ENCODE measurements at places on chromosomes 2 and 18.

DNA sequence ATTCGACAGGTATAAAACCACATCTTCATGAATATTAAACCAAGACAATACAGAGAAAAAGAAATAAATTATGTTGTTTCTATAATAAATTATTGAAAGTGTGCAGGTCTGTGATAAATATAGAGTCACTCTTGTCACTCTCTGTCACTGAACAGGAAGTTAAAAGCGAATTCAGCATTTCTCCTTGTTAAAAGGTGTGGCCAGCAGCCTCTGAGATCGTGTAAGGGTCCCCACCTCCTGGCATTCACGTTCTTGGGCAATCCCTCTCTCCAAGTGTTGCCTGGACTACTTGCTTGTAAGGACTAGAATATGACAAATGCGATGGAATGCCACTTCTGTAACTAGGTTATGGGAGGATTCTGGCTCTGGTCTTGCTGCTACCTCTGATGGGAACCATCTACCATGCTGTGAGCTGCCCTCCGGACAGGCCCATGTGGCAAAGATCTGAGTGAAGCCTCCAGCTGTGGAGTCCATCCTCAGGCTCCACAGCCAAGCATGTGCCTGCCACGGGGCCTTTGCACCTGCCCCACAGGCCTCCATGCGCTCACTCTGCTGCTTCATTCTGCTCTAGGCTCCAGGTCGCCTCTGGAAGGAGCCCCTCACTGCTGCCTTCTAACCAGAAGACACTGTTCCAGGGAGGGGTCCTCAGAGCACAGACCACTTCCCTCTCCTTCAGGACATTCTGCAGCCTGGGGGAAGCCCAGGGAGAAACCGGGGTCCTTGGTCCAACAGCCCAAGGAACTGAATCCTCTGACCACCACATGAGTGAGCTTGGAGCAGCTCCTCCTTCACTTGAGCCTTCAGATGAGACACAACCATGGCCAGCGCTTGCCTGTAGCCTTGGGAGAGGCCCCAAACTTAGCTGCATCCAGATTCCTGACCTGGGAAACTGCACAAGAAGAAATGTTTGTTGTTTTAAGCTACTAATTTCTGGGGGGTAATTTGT is 202.9 kb upstream of the HDAC4 start:
- no peak for DNase-seq

DNA sequence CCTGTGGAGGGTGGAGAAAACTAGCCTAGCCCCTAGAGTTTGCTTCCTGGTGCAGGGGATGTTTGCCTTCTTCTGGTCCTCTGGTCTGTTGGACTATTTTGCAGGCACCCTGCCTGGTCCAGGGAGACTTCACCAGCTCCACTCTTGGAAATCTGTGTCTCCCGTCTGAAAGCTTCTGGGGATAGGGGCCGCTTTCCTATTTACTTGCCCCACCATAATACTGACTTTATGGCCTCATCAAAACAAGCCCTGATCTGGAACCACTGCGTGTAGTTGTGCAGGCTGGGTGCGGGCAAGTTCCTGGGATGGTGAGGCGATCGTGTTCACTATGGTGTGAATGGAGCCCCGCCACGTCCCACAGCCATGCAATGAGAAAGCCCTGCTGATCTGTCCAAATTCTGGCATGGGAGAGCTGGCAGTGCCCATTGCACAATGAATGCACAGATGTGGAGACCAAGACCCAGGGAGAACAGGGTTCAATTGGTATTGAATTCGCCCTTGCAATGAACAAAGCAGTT is 74.3 kb downstream of the DDX1 start:
- DNase-seq = no peak

- DNase-seq = no peak
Measured at GRCh38 chr18:36547544-36547943, 250.0 kb downstream of the FHOD3 start.

GRCh38 chr2:85957256-85957655 is 68.5 kb upstream of the ST3GAL5 start:
- no peak for DNase-seq

DNA sequence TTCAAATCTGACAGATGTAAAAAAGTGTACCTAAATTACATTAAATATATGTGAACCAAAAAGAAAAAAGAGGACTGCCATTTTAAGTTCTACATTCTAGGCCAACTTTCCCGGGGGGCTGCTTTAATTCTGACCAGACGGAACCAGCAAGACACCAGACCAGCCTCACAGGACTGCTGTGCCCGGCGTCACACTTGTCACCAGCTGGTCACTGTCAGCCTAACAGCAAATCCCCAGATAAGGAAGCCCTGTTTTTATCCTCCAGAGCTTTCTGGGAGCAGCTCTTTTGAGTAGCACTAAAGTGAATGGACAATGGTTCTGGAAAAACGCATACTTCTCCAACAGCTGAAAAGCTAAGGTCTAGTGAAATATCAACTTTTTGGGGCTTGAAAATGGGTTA is 35.6 kb downstream of the CYB5A start:
- no peak for DNase-seq

GRCh38 chr2:127652786-127653357 is 6.9 kb downstream of the GPR17 start:
- no peak for DNase-seq

GRCh38 chr2:168234407-168235085 is 12.8 kb downstream of the STK39 start:
- DNase-seq = no peak

- peak; percentile 11 for DNase-seq
Measured at GRCh38 chr2:203453858-203454451, 81.1 kb downstream of the RAPH1 start.

GRCh38 chr2:119691189-119691588 is 12.2 kb downstream of the TMEM177 start:
- DNase-seq = no peak

DNA sequence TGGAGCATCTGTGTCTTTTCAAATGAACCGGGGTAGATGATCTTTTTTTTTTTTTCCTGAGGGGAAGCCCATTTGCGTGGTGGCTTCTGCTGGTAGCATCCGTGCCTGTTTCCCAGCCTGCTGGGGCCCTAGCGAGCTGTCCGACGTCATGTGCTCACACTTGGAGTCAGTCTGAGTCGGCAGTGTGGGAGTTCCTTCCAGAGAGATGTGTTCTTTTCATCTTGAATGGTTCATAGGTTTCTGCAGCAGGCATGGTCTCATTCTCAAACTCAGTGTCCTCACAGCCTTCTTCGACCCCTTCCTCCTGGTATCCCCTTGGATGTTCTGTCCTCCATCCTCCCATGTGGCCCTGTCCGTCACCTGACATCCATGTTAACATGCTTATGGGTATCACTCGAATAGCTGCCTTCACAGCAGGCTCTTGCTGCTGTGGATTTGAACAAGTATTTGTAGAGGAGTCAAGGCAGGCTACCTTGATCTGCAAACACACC is 51.0 kb downstream of the LDLRAD4 start:
- no peak for DNase-seq

GRCh38 chr18:23861326-23861725 is 153.2 kb upstream of the TTC39C start:
- no peak for DNase-seq

DNA sequence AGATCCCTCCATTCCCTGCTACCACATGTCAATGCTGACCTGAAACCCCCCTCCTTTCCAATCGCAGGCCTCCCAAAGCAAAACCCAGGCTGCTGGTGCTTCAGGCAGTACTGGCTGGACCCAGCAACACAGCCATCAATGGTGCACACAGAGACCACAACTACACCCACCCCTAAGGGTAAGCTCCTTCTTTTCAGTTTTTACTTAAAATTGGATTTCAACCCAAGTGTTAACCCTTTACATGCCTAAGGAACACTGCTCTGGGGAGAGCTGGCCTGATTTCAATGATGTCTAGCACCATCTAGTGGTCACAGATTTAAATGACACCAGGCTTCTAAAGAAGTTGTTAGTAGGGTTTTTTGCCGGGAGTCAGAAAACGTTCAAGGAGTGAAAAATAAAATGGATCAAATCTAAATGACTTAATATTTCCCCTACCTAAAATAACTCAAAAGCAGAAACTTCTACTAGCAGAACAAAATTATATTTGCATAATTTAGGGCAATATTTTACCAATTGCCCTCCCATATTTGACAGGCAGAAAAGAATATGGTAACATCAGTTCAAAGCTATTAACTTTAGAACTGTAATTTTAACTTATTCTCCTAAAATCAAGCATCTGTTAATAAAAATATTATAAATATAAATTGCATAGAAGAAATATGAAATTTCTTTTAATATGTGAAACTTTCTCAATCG is 24.6 kb downstream of the FECH start:
- DNase-seq = no peak

- no peak for DNase-seq
Measured at GRCh38 chr2:112897624-112897978, 13.4 kb upstream of the IL37 start.

- DNase-seq = no peak
Measured at GRCh38 chr2:9380702-9381628, 42.4 kb downstream of the ITGB1BP1 start.

GRCh38 chr18:49111191-49111988 is 160.6 kb upstream of the SMAD7 start:
- no peak for DNase-seq

- DNase-seq = no peak
Measured at GRCh38 chr2:143029141-143029540, 100.1 kb upstream of the ARHGAP15 start.

DNA sequence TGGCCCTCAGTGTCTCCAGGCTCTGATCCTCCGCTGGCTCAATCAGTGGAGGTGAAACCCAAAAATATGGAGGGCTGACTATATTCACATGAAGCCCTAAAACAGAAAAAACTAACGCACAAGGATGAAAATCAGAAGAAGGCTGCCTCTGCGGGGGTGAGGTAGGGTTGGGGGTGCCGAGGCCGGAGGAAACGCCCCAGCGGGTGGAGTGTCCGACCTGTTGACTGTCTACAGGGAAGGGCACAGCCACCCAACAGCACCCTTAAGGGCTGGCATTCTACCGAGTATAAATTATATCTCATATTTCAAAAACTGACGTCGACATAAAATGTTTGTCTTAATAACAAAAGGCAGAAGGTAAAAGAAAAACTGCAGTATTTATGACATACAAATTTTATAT is 223.5 kb downstream of the HDAC4 start:
- no peak for DNase-seq

DNA sequence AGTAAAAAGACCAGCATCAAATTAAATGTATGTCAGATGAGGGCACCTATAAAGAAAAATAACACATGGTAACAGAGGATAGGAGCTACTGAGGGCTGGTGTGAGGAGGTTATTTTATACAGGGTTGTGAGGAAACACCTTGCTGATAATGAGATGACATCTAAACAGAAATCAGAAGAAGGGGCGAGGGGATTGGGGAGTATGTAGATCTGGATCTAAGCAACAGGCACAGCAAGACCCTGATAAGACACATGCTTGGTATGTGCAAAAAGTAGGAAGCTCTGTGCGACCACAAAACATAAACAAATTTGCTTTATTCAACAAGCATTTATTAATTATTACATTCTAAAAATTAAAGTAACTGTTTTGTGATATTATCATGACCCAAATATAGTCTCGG is 295.4 kb downstream of the ZEB2 start:
- no peak for DNase-seq

GRCh38 chr2:206980413-206980812 is 41.1 kb downstream of the CPO start:
- DNase-seq = no peak

- no peak for DNase-seq
Measured at GRCh38 chr18:55089610-55090009, 130.3 kb upstream of the CCDC68 start.

DNA sequence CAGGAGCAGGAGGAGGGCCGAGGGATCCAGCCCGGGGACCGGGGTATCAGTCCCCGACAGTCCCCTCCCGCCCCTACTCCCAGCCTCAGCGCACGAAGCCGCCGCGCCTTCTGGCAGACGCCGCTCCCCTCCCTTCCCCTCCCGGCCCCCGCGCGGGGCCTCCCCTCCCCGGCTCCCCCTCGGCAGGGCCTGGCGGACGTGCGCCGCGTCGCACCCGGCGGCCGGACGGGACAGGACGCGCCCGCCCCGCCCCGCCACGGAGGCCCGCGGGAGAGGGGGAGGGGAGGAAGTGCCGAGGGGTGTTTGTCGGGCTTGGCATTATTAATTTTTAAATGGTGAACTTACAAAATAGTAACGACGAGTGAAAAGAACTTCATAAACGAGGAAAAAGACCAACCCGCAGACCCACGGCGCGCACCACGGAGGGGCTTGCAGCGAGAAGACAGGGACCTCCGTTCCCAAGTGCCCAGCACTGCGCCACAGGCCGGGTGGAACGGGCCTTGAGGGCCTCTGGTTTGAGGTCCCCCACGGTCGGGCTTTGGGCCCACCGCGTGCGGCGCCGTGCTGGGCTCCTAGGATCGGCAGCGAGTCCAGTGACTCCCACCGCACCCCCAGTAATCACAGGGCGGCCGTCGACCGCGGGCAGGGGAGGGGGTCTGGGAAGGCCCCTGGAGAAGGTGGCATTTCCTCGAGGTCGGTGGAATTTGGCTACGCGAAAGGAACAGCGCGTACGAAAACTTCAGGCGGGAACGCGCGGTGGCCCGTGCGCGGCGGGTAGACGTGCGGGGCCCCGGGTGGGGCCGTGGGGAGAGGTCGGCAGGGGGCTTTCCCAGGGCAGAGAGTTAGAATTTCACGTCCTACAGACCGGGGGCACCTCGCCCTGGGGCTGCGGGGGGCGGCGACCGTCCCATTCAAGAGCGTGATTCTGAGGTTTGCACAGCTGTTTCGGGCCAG is 954 bp upstream of the CTDSP1 start:
- DNase-seq = no peak

DNA sequence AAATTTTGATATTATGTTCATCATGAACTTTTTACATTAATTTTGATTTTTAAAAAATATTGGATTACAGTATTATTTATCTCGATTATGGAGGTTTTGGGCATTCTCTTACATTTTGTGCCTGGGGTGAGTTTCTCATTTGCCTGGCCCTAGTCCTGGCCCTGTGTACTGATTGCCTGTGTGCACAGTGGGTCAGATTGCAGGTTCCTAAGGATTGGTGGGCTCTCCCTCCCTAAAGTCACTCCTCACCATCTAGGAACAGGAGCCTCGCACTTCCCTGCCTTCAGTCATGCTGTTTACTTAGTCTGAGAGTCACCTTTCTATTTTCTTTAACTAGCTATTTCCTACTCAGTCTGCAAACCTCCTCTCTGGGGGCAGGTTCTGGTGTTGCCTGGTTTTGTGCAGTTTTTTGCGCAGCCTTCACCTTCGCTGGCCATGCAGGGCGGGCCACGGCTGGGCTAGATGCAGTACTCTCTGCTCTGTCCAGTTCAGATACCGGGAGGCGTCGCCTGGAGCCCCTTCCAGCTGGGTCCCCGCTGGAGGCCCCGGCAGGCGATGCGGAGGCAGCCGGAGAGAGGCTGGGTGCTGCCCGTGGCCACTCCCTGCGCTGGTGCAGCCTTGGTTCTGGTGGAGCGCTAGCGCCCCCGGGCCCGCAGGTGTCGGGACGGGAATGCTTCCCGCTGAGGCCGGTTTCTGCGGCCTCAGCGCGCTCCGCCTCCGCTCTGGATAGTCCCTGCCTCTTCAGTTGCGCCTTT is 23.3 kb upstream of the MC5R start:
- no peak for DNase-seq

- no peak for DNase-seq
Measured at GRCh38 chr2:102224824-102225739, 38.3 kb downstream of the IL1RL2 start.

GRCh38 chr2:180507028-180507427 is 473.4 kb upstream of the UBE2E3 start:
- DNase-seq = no peak
